ENCODE measurements at places on chromosomes 5 and 9.

DNA sequence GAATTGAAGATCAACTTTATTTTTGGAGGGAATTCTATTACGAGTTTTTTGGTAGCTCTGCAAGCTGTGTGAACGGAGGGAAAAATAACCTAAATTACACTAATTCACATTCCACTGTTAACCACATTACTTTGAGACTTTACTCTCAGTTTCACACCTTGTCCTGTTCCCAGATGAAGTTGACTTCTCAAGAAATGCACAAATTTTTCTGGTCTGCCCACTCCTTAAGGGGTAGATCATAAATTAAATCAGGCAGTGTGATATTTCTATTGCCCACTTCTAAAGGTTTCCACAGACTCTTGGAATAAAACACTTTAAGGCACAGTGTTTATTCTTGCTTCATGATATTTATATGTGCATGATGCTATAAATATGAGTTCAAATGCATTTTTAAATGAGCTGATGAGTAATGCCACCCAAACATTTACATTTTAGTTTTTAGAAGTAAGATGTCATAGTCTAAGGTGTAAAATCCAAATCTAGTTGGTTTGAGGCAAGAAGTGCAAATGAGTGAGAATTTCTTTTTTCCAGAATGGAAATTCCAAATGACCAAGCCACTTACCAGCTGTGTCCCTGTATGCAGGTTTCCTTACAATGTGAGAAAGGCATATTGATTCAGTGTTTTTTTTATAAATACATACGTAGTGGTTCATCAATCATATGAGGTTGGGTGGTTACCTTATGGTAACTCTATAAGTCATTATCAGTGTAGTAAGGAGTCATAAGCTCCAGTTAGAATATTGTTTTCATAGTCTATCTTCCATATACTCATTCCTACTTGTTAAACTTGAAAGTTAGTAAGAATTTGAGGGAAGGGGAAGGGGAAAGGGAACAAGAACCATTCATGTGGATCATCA is 437.7 kb upstream of the MEF2C start:
- no peak for DNase-seq

GRCh38 chr9:25177858-25178257 is 500.4 kb downstream of the TUSC1 start:
- DNase-seq, result no peak

- peak; percentile 25 for DNase-seq
Measured at GRCh38 chr5:95178046-95178651, 106.7 kb downstream of the MCTP1 start.

DNA sequence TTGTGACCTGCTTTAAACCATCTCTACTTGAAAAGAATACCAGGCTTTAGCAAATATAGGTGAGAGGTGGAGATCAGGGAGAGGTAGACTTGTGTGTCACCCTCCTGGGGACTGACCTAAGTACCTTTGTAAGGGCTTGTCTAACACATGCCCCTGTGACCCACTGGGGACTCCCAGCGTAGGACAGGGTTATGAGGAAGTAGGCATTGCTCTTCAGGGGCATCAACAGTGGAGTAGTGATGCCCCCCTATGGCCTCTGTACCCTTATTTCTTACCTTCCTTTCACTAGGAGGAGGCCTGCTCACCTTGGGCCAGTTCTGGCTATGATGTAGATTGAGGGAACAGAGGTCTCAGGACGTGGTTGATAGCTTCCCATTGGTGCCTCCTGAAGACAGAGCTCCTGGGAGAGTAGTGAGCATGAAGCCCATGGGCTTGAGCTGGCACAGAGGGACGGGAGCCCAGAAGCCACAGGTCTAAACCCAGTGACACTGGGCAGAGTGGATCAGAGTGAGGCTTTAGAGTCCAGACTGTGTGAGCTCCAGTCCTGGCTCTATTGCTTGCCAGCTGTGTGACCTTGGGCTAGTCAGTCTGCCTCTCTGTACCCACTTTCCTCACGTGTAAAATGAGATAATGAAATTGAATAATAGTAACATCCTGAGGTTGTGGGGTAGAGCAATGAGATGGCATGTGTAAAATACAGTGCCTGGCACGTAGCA is 191.7 kb downstream of the AOPEP start:
- no peak for DNase-seq

DNA sequence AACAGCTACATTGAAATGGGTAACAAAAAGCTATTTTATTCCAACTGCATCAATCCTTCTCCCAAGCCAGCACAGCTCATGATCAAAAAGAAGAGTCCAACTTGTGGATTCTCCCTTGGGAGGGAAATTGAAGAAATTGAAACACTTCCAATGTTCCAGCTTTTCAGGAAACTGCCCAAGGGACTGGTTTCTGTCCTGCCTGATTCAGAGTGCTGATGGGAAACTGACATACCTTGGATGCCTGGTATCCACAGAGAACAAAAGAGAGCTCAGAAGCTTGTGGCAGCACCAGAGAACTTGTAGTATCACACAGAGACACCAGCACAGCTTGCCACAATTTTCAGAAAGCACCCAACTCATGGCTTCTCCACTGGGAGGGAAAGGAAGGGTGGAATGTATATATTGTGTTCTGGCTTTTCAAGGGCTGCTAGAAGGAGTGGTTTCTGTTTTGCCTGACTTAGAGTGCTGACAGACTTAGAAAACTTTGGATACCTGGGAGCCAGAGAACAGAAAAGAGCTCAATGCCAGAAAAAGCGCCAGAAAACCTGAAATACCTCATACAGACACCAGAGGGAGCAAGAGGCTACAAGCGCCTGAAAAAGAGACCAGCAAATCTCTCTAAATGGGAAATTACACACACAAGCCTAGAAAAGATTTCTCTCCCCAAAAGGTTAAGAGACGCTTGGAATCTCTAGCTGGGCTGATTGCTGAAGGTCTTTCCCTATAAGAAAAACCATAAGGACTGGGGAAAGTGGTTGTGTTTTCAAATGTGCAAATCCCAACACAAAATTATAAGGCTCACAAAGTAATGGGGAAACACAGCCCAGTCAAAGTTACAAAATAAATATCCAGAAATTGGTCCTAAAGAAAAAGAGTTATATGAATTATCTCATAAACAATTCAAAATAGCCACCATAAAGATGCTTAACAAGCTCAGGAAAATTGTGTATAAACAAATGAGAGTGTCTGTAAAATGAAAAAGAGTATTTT is 178.8 kb downstream of the SPOCK1 start:
- DNase-seq, result peak; percentile 49

GRCh38 chr5:150224483-150225027 is 34.7 kb downstream of the SLC6A7 start:
- no peak for DNase-seq

- DNase-seq, result no peak
Measured at GRCh38 chr9:121709798-121710197, 58.4 kb downstream of the DAB2IP start.

DNA sequence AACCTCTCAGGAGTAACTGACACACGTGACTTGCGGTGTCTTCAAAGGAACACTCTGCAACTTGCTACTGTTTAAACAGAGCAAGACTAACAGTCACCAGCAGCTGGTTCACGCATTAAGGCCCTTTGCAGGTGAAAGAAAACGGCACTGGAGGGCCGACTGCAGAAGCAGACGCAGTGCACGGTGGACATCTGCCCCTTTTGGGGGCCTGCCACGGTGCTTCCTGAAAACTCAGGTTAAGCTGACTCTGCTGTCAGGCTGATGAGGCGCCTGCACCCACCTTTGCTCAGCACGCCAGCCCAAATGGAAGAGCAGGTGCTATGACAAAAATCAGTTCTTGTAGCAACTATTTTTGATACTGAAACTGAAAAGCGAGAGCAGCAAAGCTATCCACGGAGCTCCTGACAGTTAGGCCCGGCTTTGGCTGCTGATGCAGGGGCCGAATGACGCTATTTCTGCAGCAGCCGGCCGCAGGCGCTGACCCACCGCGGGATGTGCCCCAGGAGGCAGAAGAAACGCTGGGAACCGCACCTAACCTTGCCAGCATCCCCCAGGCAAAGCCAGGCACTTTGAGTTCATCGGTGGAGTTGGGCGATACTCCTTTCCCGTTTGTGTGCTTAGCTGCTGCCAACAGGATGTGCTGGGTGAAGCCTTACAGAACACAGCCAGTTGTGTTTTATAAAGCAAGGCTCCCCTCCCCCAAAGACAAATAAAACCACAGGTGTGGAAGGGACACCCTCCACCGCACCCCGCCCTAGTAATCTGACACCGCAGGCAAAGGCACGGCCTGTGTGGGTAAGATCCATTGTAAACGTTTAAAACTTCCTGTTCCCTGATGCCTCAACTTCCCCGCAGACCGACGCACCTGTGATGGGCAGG is 21.1 kb upstream of the TERT start:
- DNase-seq, result no peak

DNA sequence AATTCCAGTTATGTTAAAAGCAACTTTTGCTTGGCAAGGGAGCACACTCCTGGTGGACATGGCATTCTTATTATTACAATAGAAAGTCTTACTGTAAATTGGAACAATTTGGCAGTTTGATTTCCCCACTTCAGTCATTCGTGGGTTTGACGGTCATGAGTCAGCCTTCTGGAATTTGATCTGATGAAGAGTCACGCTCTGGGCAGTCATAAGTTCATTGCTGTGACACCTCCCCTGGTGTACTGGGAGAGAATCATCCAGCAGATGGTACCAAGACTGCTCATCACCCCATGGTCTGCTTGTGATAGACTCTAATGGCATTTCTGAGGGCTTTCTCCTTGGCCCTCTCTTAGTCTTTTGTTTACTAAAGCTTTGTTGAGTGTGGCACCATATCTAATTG is 53.8 kb downstream of the GLRA1 start:
- DNase-seq, result no peak

DNA sequence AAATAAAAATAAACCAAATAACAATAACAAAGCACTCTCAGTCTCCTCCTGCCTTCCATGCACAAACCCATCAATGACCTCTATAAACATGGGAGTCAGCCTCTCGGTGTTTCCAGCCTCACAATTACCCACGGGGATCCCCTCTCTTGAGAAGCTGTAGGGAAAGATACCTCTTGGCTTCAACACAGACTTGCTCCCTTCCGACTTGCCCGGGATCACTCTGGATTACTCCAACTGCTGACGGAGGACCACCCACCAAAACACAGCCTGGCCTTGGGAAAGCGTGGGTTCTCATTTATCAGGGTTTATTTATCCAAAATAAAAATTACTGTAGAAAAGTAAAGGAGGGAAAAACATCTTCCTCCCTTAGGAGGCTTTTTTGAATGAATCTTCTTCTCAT is 11.5 kb upstream of the NKX2-5 start:
- DNase-seq, result no peak

- DNase-seq, result no peak
Measured at GRCh38 chr9:120996409-120996808, 53.7 kb downstream of the C5 start.

DNA sequence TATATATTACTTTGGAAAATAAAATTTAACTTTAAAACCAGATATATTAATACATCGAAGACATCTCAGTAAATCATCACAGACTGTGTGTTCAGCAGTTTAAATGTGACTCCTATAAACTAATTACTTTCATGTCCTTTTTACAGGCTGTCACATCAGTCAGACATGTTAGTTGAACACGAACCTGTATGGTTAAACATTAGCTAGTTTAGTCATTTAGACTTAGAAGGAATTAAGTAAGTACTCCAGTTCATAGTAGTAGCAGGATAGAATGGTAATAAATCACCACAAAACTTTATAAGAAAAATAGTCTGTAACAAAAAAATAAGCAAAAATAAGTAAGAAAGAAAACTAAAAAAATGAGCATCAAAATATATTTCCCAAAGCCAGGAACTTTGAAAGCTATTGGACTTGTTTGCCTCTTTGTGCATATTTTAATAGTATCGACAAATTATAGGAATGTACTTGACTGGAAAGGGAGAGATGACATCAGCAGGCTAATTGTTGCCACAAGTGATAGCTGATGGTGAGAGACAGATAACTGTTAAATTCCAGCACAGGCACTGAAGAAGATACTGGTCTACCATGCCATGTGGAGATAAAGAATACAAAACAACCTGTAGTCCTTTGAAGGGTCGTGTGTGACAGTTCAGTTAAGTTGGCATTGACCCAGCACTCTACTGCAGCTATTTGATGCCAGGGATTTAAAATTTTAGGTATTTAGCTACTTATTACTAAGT is 83.9 kb downstream of the RIC1 start:
- DNase-seq, result no peak

DNA sequence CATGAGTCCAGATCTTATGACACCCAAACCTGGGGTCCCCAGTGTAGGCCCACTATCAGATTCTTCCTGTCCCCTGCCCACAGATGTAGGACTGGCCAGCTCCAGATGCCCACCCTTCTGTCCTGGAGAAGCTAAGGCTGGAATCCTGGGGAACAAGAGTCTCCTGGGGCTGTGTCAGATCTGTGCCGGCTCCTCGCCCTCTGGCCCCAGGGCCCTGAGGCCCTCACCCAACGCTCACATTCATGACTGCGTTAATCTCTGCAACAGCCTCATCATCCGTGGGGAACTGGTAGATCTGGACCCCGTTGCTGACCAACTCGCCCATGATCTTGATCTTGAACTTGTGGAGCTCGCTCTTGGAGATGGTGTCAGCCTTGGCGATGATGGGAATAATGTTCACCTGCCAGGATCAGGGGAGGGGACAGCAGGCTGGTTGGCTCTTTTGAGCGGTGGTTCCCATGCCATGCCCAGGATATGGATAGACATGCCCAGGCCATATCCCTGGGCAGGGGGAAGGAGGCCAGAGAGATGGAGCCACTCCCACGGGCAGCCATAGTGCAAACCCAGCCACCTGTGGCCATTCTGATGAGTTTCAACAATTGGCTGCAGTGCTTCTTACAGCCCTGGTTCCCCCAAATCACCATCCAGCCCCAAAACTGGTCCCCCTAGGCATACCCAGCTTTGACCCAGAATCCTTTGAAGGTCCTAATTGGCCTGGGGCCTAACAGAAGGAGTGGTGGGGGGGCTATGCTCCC is 14.6 kb downstream of the SEPTIN8 start:
- DNase-seq, result no peak

DNA sequence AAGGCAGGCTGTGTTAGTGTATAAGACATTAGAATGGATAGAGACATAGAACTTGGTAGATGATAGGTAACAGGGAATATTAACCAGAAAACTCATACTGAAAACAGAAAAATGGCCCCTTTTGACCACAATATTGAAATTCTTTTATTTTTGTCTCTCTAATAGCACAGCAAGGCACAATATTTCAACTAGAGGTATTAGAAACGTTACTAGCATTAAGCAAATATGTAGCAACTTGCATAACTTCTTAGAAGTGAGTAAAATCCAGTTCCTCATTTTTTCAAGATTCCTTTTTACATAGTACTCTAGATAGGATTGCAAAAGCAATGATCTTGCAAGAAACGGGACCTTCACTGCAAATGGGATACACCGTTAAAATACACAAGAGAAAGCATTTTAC is 102.7 kb upstream of the VCAN start:
- no peak for DNase-seq

GRCh38 chr9:87818308-87818707 is 64.4 kb upstream of the SPATA31E1 start:
- no peak for DNase-seq

GRCh38 chr9:100104314-100104713 is 5.3 kb downstream of the INVS start:
- DNase-seq, result no peak
